Caudate nucleus (tissue), 63 donors: ENCODE measurements at places on chromosomes 5 and 9.

DNA sequence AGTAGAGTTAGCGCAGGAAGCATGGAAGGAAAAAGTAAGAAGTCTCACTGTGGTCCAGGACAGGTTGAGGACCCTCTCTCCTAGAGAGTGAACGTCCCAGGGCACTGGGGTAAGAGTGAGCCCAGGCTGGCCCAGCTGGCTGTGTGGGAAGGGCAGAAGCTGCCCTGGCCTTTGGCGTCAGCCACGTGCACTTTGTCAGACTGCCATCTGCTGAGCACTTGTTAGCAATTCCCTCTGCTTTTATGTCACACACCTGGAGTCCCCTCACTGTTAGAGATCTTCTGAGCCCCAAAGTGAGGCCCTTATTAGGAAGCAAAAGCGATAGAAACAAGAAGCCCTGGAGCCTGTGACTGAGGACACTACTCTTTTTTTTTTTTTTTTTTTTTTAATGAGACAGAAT lies 79.1 kb downstream of the UGCG start:
- no peak for DNase-seq

DNA sequence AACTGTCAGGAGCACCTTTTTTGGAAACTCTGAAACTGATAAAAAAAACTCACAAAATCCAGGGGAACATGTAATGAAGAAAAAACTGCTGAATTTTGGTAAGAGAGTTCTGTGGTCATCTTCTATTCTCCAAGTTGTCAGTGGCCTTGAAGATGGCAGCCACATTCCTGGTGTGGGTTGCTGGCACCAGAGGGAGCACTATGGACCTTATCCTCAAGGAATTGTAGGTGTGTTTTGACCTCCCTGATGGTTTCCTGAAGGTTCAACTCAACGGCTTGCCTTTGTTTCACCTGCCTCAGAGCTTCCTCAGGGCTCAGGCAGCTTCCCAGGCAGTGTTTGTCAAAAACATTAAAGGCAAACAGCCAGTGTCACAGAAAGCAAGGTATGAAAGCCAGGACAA lies 2.2 kb upstream of the SLC38A9 start:
- DNase-seq: no peak

GRCh38 chr5:6501701-6502100 lies 53.0 kb downstream of the UBE2QL1 start:
- DNase-seq: no peak

DNA sequence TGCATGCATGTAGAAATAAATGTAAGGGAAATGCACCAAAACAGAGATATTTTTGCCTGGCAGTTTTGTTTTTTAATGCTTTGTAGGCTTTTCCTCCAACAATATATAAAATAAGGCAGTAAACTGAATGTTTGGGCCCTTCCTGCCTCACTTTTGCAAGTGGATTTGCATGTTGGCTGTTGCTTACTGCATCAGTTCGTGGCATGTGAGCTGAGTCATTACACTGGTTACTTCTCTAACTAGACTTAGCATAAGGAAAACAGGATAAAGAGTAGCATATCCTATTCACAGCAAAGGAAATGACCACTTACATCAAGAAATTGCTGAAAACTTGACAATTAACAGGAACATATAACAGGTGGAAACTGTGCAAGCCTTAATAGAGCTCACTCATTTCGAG lies 113.4 kb downstream of the TLE1 start:
- DNase-seq: no peak

DNA sequence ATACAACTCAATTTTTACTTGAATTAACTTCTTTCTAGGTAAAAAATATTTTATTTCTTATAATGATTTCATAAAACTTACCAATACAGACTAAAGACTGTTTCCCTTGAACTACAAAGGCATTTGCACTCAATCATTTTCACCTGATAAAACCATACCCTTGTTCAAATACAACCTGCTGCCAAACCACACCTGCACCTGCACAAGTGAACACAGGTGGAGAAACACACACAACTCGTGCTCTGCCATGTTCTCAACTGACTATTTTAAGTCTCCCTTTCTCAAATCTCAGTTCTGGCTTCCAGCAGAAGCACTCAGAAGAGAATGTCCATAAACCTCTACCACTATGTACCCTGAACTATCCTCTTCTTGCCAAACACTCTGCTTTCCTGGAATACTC lies 1892.1 kb downstream of the MAT2B start:
- no peak for DNase-seq
